ENCODE measurements at places on chromosomes 1 and 21.

DNA sequence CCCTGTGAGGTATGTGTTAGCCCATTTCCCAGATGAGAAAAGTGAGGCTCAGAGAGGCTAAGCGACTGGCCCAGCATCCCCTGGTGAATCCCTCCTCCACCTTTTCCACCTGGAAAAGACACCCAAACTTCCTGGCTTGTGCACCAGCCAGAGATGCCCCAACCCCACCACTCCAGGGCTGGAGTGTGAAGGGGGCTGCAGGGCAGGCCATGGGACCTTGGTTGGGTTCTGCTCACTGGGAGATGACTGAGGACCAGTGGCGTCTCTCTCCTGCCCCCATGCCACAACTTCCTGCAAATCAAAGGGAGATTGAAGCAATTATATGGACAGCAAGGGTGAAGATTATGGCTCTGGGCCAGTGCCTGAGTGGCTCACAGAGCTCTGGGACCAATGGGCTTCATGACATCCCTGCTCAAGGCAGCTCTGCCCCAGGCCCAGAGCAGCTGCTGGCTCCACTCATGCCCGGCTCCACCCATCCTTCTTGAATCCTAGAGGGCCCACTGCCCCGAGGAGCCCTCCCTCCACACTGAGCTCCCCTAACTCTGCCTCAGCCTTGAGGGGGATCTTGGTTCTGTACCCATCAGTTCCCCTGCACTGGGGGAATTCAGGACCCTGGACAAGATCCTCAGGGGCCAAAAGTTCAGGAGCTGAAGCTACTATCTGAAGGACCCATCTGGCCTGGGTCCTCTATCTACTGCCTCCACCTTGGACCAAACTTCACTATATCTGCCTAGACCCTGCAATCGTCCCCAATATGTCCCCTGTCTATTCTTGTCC lies 416.9 kb downstream of the PTPRU start:
- no peak for DNase-seq

- DNase-seq = no peak
Measured at GRCh38 chr1:234997896-234998741, 130.5 kb downstream of the TOMM20 start.

GRCh38 chr21:34834852-34835501 lies 166.2 kb downstream of the CLIC6 start:
- DNase-seq = no peak

- DNase-seq = no peak
Measured at GRCh38 chr1:4755301-4755845, 101.0 kb downstream of the AJAP1 start.

DNA sequence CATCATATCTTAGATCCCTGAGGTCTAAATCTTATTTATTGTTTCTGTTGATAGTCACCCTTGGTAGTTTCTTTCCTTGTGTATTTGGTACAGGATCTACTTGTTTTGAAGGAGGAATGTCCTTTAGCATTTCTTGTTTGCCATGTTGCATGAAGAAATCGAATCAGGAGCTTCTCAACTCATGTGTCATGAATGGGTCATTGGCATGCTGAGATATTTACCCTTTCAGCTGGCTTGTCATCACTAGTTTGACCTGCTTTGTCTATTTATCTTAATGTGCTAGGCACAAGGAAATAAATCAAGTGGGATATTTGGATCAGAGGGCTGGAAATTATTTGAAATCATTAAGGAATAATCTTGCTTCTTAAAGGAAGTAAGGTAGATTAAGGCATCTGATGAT lies 23.8 kb downstream of the THEM4 start:
- DNase-seq = no peak

DNA sequence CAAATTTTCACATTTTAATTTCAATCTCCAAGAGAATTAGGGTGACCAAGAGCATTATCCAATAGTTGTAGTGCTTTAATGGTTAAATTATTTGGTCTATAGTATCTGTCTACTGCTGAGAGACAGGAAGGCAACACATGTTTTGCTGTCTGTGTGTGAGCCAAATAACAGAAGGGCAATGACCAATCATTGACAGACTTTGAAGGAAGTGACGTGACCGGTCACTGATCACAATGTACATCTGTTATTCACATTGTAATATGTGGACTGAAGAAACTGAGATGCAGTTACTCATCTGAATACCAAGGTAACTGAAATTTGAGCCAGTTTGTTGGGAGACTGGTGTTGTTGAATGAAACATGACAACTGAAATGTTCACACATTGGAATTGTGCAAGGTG lies 196.7 kb downstream of the LRRC40 start:
- no peak for DNase-seq

DNA sequence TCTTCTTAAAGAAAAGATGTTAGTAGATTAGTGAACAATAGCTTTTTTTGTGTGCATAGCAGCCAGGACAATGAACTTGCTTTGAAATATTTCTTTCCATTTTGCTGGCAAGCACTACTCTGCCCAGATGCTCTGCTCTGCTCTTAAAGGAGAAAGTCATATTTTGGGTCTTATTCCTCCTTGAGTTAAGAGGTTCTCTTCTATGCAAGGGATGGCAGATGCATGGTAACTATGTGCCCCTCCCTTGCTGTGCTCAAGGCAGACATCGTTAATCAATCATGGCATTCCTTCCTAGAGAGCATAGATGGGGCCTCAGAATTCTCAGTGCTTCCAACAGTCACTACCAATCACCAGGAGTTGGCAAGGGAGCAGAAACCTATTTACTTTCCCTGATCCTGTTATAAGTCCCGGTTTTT lies 27.6 kb downstream of the NIPAL3 start:
- DNase-seq = no peak

GRCh38 chr1:91732291-91733107 lies 153.5 kb downstream of the TGFBR3 start:
- DNase-seq = no peak

- DNase-seq = no peak
Measured at GRCh38 chr21:42289926-42290325, 25.3 kb downstream of the TFF3 start.

All from NCI-H1092 (cell line).